Activated CD4-positive, alpha-beta T cell treated with anti-CD3 and anti-CD28 coated beads for 48 hours (primary cell): ENCODE measurements at places on chromosomes 1 and 21.

- DNase-seq: no peak
Observed at GRCh38 chr1:58936973-58937372, 153.1 kb upstream of the JUN start.

GRCh38 chr1:178328728-178329127, 168.0 kb downstream of the CLEC20A start:
- no peak for DNase-seq

DNA sequence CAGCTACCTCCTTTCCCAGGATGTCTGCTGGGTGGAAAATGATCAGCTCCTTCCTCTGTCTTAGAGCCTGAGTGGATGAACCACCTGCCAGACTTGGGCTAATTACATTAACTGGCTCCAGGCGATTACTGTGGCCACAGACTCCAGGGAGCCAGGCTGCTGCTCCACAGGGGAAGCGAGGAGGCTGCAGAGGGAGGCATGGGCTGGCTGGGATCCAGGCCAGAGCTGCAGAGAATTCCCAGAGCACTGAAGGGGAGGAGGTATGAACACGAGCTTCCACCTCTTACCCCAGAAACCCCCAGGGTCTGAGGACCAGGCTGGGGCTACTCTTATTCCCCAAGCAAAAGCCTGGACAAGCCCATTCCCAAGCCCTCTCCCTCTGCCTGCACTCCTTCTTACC, 136.0 kb upstream of the KLHDC7A start:
- DNase-seq: no peak

DNA sequence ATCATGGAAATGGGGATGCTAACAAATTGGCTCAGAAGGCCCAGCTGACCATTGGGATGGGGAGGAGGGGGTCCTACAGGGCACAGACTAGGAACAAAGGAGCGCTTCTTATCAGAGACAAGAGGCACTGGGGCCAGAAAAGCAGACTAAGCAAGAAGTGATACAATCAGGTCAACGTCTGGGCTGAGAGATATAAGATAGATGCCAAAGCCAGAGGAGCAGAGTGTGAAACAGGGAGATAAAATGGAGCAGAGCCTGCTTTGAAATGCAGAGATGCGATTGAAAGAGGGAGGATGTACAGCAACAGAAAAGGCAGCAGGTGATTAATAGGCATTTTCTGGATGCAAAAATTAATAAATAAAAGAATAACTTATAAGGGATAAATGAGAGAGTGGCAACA, 127.5 kb upstream of the SAMSN1 start:
- DNase-seq: no peak

DNA sequence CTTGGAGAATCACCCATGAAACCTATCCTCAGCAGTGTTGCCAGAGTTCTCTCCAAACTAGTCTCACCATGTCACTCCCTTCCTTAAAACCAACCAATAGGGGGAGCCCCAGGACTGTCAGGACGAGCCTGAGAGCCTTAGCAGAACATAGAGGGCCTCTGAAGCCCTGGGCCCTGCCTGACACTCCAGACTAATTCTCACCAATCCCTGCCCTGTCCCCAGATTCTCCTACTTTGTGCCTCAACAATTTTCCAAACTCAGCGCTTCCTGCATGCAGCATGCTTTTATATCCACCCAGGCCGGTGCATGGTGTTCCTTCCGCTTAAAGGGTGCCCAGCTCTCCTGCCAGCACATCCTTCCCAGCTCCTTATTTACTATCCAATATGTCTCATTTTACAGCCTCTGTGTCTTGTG, 42.7 kb downstream of the HSD3B1 start:
- peak; percentile 38 for DNase-seq

- no peak for DNase-seq
Observed at GRCh38 chr1:14065486-14065885, 365.5 kb downstream of the PRDM2 start.

DNA sequence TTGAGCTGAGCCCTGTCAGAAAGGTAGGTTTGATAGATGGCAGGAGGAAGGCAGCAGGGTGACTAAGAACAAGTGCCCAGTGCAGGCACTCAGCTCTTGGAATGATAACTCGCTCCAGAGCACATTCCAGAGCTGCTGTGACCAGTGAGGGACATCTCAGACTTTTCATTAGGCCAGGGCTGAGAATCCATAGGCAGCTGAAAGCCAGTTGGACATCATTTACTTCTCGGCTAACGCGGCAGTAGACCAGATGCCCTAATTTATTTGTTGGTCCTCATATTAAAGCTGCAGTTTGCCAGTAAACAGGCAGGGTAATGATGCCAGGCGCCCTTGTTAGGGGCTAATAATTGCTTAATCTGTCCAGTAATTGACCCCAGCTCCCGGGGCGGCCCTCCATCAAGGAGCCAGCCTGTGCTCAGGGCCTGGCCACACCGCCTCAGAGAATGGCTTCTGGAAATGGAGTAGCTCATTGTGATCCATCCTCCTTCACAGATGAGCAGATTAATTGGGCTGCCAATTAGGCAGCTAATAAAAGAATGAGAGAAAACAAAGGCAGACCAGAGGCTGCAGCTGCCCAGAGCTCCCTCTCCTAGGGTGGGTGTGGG, 122.0 kb downstream of the BEND5 start:
- no peak for DNase-seq

DNA sequence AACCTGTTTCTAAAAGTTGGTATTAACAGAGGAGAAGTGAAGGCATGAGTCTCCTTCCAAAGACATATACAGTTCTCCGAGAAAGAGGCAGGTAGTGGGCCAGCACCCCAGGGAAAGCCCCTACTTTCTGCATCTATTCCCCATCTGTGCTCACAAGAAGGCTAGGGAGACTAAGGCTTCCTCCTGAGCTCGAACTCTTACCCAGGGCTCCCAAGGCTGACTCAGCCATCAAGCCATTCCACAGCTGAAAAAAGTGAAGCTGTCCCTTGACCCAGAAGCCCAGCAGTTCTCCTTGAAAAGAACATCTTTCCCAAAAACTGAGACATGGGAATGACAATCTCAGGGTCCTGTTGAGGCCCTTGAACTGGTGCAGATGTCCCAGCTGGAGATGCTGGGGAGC, 1.9 kb upstream of the PADI3 start:
- DNase-seq: no peak

DNA sequence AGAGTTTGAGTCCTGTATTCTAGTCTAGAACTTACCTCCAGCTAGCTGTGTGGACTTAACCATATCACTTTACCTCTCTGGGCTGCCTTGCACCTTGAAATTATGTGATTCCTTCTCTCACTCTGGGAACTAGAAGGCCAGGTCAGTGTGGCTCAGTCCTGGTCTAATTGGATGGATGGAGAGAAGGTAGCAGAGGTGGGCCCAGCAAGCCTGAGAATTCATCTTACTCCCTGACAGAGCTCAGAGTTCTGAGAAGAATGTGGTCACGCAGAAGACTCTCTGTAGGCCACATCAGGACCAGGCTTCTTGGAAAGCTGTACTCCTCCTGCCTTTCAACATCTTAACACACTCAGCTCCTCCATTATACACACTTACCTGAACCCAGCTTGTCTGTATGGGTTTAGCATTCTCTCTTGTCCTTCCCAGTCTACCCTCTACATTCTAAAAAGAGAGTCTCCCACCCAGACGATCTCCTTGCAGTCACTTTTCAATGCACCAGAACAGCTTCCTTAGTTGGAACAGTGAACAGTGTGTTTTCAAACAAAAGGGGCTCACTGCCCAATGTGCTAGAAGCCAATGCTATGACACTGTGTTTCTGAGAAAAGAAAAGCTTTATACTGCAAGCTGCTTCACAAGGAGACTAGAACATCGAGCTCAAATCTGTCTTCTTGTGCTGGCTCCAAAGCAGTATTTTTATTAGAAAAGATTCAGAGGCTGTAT, 60.5 kb downstream of the CAPN9 start:
- DNase-seq: no peak

DNA sequence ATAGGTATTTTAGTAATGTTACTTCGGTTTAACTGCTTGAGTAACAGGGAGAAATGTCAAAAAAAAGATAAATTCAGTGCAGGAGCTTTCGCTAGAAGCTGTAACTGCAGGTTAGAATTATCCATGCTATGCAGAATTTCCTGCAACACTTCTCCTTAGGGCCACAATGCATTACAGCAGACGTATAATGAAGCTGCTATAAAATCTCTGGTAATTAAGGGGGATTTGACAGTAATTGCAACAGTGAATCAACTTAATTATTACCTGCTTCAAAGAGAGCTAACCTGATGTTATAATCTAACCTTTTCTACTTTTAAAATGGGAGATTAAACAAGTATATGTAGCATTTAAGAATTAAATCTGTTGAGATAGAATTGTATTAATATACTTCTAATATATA, 92.6 kb downstream of the ATG4C start:
- no peak for DNase-seq

GRCh38 chr1:1333551-1334241, 2.6 kb downstream of the TAS1R3 start:
- DNase-seq: no peak

DNA sequence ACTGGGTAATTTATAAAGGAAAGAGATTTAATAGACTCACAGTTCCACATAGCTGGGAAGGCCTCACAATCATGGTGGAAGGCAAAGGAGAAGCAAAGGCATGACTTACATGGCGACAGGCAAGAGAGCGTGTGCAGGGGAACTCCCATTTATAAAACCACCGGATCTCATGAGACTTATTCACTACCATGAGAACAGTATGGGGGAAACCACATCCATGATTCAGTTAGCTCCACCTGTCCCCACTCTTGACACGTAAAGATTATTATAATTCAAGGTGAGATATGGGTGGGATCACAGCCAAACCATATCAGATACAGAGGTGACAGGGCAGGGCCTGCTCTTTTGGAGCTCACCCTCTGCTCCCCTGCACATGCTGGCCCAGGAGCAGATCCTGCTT, 31.4 kb upstream of the TMEM61 start:
- DNase-seq: no peak

DNA sequence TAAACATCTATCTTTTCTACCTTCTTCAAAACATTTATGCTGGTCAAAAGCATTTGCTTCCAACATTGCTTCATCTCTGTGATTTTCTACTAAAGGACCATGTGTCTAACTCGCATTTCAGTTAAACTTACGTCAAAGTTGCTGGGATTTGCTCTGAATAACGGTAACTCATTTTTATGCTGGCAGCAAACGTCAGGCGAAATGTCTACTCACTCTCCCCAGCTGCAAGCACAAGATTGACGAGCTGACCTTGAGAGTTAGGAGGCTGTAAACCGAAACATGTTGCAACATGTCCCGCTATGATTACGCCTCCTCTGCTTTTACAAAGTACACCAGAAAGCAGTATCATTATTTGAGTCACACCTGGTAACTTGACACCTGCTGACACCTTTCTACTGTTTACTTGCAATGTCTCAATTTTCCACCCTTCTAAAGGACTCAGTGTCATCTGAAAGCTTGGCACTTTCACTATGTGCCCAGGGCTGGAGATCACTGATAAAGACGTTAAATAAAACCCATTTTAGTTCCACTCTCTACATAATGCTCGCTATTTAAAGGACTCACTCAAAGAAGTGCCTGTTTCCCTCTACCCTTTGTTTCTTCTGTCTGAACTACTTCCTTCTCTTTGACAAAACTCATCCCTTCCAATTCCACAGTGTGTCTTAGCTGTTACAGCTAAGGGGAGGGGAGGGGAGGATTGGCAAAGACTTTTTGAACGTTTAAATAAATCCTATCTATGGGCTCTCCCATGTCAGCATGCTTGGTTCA, 111.9 kb downstream of the PTPN14 start:
- peak; percentile 68 for DNase-seq

DNA sequence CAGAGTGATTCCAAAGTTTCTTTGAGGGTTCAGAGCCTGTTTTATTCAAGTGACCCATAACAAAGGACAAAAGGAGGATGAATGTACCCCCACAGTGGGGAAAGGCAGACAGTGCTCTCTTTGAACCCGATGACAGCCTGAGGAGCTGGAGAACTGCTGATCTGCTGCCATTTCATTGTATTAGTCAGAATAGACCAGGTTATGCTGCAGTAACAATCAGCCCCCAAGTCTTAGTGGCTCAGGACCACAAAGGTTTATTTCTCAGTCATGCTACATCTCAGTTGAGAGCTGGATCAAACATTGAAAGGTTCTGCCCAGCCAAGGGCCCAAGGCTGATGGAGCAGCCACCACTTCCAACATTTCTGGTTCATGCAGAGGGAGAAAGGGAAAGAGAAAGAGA, 88.9 kb downstream of the HUNK start:
- no peak for DNase-seq

- DNase-seq: no peak
Observed at GRCh38 chr21:46527801-46528200, 69.1 kb downstream of the DIP2A start.

GRCh38 chr1:87684194-87684593, 355.5 kb downstream of the LMO4 start:
- DNase-seq: no peak

GRCh38 chr1:67832737-67833601, at the start of gene GNG12:
TSS of gene GNG12 (minus strand) at chr1:67833467. CDS start at chr1:67707686, 125,781 bp downstream.
- peak; percentile 47 for DNase-seq

DNA sequence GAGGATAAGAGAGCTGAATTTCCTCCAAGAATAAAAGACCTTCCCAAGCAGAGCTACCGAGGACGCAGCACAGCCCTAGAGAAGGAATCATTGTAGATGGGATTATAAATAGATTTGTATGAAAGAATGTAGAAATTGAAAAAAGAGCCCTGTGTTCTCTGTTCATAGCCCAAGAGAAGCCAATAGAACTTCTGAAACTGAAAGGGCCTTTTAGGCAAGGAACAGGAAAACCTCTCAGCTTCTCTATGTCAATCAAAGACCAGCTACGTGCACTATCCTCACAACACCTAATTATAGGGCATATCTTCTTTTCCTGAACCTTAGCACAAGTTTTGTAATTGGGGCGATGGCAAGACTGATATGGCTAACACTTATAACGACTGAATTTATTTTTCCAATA, 192.4 kb upstream of the RNPC3 start:
- DNase-seq: no peak

DNA sequence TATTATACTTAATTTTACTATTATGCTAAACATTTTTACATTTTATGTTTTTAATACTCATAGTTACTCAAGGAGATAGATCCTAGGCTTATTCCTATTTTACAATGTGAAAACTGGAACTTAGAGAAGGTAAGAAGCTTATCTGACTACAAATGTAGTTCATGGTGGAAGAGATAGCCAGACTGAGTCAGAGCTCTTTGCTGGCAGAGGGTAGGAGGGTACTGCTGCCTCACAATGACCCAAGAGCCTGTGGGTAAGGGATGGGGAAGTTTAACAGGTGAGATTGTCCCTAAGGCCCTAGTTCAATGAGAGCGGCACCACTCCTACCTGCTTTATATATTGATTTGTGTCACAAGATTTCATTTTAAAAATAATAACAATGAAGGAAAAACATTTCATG, 34.1 kb upstream of the NEK7 start:
- DNase-seq: no peak

GRCh38 chr1:205538235-205538840, 33.9 kb downstream of the CDK18 start:
- DNase-seq: no peak

- peak; percentile 16 for DNase-seq
Observed at GRCh38 chr1:109133815-109134214, 19.9 kb downstream of the ELAPOR1 start.

DNA sequence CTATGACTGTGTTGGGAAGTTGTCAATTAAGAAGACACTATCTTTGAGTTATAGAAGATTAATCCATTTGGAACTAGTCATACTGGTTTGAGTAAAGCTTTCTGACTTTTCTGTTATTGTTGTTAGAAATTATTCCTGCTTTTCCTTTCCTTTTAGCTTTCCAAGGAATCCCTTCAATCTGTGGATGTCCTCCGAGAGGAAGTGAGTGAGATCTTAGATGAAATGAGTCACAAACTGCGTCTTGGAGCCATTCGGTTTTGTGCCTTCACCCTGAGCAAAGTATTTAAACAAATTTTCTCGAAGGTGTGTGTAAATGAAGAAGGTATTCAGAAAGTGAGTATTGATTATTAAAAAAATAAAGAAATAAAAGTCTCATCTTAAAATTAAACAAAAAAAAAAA, 19.3 kb downstream of the GNPAT start:
- DNase-seq: no peak

- no peak for DNase-seq
Observed at GRCh38 chr21:37435711-37436110, 69.1 kb downstream of the DYRK1A start.
